ENCODE measurements at places on chromosomes 2 and 18.

- DNase-seq, result no peak
- no peak overlapping the region for H3K27ac ChIP-seq
- no peak overlapping the region for H3K4me3 ChIP-seq
- peaks cover 57% of the 10 kb centered on the region for H3K27me3 ChIP-seq
- no peaks in the 10 kb centered on the region for H3K36me3 ChIP-seq
These were observed 73.7 kb downstream of the CDK15 start for GRCh38 chr2:201879996-201880395.

DNA sequence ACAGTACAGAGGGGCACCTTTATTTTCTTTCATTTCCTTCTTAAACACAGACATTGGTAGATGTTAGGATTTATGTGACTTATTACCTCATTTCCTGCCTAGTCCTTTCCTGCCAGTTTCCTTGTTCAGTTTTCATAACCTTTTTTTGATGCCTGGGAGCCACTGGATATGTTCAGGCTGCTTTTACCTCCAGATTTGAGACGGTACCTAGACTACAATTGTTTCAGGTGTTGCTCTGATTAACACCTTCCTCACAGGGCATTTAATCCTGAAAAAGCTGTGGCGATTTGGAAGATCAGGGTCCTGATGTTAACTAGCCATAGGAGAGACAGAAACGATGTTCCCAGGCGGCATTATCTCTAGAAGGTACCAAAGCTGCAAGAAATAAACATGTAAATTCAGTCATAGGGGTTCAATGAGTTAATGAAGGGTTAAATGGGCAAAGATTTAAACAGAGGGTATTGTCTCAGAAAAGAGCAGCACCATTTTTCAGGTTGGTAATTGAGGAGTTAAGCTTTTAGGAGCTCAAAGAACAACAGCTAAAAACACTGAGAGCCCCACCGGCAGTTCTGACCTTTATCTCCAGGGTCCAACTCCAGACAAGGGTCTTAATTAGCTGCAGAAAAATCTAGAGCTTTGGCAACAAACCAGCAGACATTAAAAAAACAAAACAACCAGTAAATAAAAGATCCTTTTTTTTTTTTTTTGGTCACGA lies 93.3 kb downstream of the HRH4 start:
- H3K36me3 ChIP-seq, result no peaks in the 10 kb centered on the region
- DNase-seq, result no peak
- no peak overlapping the region for H3K27ac ChIP-seq
- peaks cover 7% of the 10 kb centered on the region for H3K27me3 ChIP-seq
- H3K4me1 ChIP-seq, result peaks cover 2% of the 10 kb centered on the region

- peak; percentile 47 for DNase-seq
- no peaks in the 10 kb centered on the region for H3K36me3 ChIP-seq
- no peak overlapping the region for H3K27ac ChIP-seq
- peak overlapping the region; percentile 13 for H3K4me3 ChIP-seq
These were observed 18.3 kb upstream of the CXCR4 start for GRCh38 chr2:136135921-136136906.

- no peaks in the 10 kb centered on the region for H3K36me3 ChIP-seq
- H3K27ac ChIP-seq, result no peak overlapping the region
- no peak overlapping the region for H3K4me3 ChIP-seq
- DNase-seq, result no peak
- peaks cover 10% of the 10 kb centered on the region for H3K27me3 ChIP-seq
These were observed 76.4 kb upstream of the ITGA6 start for GRCh38 chr2:172350839-172351479.

DNA sequence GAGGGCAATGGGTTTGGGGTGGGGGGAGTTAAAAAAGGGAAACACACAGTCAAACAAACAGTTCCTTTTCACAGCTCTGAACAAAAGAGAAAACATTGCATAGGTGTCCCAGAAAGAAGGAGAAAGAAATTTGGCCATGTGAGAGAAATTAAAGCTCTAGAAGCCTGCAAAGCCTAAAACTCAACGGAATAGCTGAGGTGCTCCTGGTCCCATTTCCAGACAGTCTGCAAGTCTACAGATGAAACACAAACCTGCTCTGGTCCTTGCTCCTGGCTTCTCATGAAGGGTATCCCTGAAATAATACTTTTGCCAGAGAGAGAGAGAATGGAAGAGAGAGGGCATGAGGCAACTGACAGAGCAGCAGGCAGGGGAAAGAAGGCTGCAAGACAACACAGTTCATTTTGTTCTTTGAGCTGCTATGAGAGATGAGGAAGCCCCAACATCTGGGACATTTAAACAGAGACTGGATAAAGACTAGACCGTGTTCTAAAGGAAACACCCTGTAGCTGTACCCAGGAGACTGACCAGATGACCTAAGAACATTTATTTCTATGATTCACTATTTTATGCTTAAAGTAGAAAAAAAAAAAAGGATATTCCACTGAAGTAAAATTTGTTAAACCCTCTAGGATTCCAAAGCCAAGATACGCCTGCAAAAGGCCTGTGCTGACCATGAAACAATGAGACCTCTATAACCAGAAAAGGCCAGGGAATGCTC lies 57.3 kb upstream of the CYP26B1 start:
- no peaks in the 10 kb centered on the region for H3K27me3 ChIP-seq
- no peaks in the 10 kb centered on the region for H3K4me1 ChIP-seq
- no peaks in the 10 kb centered on the region for H3K36me3 ChIP-seq
- no peak for DNase-seq

DNA sequence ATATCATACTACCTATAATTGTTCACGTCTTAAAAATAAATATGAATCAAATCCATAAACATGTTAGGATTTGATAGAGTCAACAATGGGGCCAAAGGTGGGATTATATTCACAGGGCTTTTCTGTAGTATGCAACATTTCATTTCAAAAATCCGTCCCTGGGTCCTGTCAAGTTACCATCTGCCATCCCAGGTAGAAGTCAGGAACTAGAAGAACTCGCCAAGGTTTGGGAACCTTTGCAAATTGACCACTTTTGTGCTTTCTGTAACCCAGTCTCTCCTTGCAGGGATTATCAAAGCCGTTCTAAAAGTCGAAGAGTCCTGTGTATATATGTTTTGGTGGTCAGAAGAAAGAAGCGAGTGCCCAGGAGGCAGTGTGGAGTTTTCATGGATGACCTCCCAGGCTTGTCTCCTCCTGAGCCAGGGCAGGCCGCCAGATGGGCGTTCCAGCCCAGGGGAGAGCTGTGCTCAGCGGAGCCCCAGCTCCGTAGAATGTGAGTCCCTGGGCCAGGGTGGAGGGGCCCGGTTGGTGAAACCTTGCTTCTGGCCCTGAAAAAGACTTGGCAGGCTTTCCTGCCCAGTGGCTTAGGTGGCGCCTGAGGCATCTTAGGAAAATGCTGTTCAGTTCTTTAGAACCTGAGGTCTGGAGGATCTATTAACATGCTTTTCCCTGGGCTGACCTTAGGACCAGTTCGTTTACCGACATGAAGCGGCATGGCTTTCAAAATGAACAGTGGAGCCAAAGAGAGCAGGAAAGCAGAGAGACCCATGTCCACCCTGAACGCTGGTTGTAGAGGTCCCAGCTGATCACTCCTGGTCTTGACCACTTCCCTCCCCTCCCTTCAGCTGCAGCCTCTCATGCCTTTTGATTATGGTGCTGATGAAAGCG lies 69.2 kb downstream of the LONRF2 start:
- H3K4me3 ChIP-seq, result no peak overlapping the region
- peaks cover 6% of the 10 kb centered on the region for H3K4me1 ChIP-seq
- H3K27me3 ChIP-seq, result no peaks in the 10 kb centered on the region
- DNase-seq, result no peak
- H3K27ac ChIP-seq, result no peak overlapping the region
- H3K36me3 ChIP-seq, result no peaks in the 10 kb centered on the region

DNA sequence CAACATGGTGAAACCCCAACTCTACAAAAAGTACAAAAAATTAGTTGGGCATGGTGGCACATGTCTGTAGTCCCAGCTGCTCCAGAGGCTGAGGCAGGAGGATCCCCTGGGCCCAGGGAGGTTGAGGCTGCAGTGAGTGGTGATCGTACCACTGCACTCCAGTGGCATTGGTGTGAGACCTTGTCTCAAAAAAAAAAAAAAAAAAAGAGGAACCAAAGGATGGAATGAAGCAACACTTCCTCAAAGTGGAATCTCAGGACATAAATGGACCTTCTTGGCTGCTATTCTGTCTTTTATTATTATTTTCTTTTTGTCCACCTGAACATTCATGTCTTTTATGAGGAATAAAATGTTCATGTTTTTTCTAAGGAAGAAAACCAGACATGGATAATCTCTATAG lies 13.7 kb downstream of the GEMIN6 start:
- no peak for DNase-seq
- no peaks in the 10 kb centered on the region for H3K27me3 ChIP-seq
- H3K4me1 ChIP-seq, result no peaks in the 10 kb centered on the region

DNA sequence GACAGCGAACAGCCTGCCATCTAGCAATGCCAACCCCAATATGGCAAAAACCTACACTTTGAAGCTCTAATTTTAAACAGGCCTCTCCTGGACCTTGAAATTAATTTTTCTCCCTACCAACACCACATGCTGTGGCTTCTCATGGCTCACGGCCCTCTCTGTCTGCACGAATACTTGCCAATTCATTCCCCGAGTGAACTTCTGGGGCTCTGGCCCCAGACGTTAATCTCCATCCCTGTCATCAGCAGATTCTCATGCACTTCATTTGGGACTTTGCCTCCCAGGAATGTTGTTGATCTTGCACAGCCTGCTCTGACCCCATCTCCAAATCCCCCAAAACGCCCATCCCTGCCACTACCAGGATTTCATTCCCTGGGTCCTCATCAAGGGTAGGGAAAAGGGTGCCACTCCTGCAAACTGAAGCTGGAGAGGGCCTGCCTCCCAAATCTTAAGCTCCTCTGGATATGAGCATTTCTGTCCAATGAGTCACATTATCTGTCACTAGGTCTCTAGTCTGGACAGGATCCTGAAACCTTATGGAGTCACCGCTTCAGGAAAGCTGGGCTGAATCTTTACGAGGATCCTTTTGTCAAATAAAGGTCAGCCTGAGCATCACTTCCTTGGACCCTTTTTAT lies 10.4 kb downstream of the FIGLA start:
- peaks cover 35% of the 10 kb centered on the region for H3K27me3 ChIP-seq
- DNase-seq, result no peak
- H3K4me1 ChIP-seq, result no peaks in the 10 kb centered on the region
- no peaks in the 10 kb centered on the region for H3K36me3 ChIP-seq

DNA sequence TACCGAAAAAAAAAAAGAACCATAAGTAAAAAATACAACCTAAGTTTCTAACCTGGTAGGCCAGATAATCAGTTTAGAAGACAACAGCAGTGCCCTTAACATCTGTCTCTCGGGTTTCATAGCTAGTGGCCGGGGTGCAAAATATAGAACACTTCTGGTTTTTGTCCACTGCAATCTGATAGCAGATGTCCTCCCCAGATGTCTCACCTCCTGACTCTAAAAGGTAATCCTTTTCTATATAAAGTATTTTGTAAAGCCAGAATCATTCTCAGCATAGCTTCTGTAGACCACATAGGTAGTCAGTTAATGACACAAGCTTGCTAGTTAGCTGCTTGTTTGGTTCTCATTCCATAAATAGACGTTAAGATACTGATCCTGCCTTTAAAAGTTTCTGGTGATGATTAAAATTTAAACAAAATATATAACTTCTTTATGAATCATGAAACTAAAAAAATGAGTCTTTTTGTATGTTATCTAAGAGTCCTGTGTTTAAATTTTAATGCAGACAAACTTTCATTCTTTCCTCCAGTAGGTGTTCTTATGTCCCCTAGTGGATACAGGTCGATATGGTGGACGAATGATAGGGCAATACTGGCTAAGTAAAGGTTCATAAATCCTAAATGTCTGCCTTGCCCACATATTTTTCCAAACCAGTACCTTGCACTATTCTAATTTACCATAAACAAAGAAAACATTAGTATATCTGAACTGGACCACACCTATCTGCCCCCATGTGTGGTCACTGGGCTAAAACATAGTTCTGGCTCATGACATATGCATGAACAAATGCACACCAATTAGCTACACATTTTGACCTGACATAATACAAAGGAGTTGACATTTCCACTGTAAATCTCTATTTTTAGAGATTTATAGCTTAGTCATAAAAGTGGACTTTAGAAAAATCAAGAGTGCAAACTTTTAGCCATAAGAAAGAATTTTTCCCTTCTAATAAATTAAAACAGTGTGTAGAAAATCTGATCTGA lies 171.0 kb downstream of the SRBD1 start:
- no peak overlapping the region for H3K27ac ChIP-seq
- no peak for DNase-seq
- H3K4me1 ChIP-seq, result peaks cover 4% of the 10 kb centered on the region
- peaks cover 9% of the 10 kb centered on the region for H3K36me3 ChIP-seq
- H3K4me3 ChIP-seq, result no peak overlapping the region
- no peaks in the 10 kb centered on the region for H3K27me3 ChIP-seq

GRCh38 chr18:74356959-74357358 lies 41.3 kb downstream of the C18orf63 start:
- H3K4me1 ChIP-seq, result peaks cover 11% of the 10 kb centered on the region
- no peak for DNase-seq
- H3K27ac ChIP-seq, result no peak overlapping the region
- no peak overlapping the region for H3K4me3 ChIP-seq

- DNase-seq, result no peak
- H3K27ac ChIP-seq, result no peak overlapping the region
- H3K36me3 ChIP-seq, result no peaks in the 10 kb centered on the region
- no peak overlapping the region for H3K4me3 ChIP-seq
- no peaks in the 10 kb centered on the region for H3K4me1 ChIP-seq
These were observed 118.4 kb downstream of the BMPR2 start for GRCh38 chr2:202494300-202495229.

DNA sequence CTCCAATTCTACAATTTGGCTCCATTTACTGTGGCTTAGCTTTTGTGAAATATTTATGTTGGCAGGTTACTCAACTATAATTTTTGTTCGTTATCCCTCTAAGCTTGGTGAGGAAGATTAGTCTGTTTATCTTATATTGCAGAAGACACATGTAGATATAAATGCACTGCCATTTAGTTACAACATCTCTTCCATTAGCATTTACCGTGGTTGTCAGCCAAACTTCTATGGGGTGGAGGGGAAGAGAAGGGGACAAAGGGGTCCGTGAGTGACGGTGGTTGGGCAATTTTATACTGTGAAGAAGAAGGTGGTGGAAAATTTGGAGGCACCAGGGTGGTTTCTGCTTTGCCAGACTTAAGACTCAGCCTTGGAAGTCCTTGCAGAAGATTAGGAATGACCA lies 117.6 kb upstream of the CXCR4 start:
- peaks cover 39% of the 10 kb centered on the region for H3K4me1 ChIP-seq
- H3K4me3 ChIP-seq, result no peak overlapping the region
- DNase-seq, result no peak
- H3K27me3 ChIP-seq, result peaks cover 14% of the 10 kb centered on the region
- peaks cover 8% of the 10 kb centered on the region for H3K36me3 ChIP-seq

DNA sequence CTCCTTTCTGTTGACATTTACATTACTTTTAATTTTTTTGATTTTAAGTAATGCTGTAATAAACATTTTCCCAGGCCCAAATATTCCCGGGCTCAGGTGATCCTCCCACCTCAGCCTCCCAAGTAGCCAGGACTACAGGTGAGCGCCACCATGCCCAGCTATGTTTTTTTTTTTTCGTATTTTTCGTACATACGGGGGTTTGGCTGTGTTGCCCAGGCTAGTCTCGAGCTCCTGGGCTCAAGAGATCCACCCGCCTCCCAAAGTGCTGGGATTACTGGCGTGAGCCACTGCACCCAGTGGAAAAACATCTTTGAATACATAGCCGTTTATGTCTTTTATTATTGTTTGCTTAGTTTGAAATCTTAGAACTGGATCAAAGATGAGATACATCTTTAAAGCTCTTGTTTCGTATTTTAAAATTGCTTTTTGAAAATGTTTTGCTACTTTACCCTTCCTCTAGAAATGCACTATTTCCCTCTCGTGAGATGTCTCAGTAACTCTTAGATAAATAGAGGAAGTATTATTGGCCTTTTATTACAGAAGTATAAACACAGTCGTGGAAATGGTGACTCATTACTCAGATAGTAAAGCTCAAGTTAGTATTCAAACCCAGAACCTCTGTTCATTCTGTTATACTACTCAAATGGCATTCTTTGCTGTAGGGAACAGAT lies 2.4 kb downstream of the SMCHD1 start:
- H3K27ac ChIP-seq, result peak overlapping the region; percentile 92
- DNase-seq, result no peak
- peaks cover 5% of the 10 kb centered on the region for H3K27me3 ChIP-seq
- peaks cover 44% of the 10 kb centered on the region for H3K4me1 ChIP-seq
- peak overlapping the region; percentile 98 for H3K4me3 ChIP-seq

Measured in activated T-helper 2 cell treated with anti-CD3 and anti-CD28 coated beads, Interferon-gamma antibody, Interleukin-2, Interleukin-4, amounts not matched to agents 10 μg/mL and 5 μg/mL and 100 μg/mL, durations not matched to agents 14 hours and 24 hours and 36 hours (primary cell).